CD4-positive, alpha-beta memory T cell (primary cell): ENCODE measurements at places on chromosomes 5 and 9. TPM values are rescaled to one million over a fixed set of nuclear protein-coding genes. Genes with fewer than 3 reads are reported as not detected.

- no peak for DNase-seq
Observed at GRCh38 chr5:102561894-102562760, 63.3 kb upstream of the SLCO6A1 start.

- DNase-seq = no peak
Observed at GRCh38 chr5:72687288-72687687, 129.2 kb upstream of the TNPO1 start.

- no peak for DNase-seq
Observed at GRCh38 chr5:1764606-1764960, 35.1 kb downstream of the MRPL36 start.

- no peak for DNase-seq
Observed at GRCh38 chr5:41863871-41864486, 6.2 kb downstream of the OXCT1 start.

DNA sequence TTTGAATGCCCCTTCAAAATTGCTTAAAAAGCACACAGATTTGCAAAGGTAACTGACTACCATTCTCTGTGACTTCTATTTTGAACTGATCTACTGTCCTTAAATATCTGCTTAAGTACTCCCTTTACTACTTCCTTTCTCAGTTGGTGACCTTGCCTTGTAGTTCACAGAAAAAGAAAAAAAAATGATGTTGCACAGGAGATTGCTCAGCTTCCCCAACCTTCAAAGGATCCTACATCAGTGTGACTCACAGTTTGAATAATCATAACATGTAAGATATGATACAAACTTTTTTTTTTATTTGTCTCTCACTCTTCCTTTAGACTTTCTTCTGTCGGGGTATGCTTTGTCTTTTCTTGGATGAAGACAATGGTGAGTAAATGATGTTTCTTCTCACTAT is 1029.6 kb downstream of the CDH12 start:
- DNase-seq = no peak

GRCh38 chr9:114606597-114607207 is 4.4 kb upstream of the TMEM268 start:
- DNase-seq = no peak

DNA sequence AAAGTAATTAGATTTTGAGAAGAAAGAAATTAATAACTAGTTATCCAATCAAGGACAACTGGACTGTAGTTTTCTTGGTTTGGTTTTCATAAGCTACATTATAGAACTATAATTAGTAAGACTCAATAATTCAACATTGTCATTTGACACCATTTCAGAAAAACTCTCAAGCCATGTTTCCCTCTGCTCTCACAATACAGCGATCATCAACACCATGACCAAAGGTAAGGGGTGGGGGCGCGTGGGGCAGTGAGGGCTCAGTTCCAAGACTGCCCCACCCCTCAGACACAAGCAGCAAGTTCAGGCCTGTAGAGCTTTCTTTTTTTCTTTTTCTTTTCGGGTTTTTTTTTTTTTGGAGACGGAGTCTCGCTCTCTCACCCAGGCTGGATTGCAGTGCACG is 6.4 kb downstream of the CMBL start:
- DNase-seq = no peak

DNA sequence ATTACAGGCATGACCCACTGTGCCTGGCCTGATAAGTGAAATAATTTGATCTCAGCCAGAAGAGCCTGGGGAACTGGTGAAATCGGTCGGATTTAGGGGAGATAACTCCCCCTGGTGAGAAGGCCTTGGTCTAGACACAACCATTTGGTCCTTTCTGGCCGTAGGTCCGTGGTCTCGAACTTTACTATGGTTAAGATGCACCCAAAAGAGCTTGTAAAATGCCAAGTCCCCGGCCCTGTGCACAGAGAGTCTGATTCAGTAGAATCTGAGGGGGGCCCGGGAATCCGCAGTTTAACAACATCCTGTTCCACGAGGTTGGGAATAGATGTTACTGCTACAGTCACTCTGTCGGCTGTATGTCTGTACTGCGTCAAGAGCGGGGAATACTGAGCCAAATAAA is 140.7 kb downstream of the C9orf50 start:
- DNase-seq = no peak

Gene CFAP77
- total RNA-seq = not detected

Gene ANXA2R
- 47.8 TPM for total RNA-seq

Gene F2RL2
- total RNA-seq = not detected

Gene CLINT1
- 70.5 TPM for total RNA-seq

Gene MSX2
- total RNA-seq = not detected

Gene PCDHGA7
- total RNA-seq = 0.26 TPM
